Germinal center (tissue), 1 donor: ENCODE measurements at places on chromosomes 5 and 9.

DNA sequence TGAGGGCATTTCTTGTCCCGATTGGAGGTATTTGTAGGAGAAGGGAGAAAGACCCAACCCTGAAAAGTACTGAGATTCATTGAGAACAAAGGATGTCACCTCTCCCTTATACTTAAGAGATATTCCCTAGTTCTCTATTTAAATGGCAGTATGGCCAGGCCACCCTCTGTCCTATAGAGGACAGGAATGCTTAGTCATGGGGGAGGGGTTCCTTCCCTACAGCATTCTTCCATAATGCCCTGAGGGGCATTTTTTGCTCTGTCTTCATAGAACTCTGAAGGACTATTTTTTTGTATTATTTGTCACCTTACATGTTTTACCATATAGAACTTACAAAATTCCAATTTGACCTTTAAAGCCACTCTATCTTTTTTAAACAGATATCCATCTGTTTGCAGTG, 176.3 kb downstream of the TMEM161B start:
- DNase-seq: no peak

GRCh38 chr5:32511776-32512374, 67.3 kb upstream of the ZFR start:
- DNase-seq: no peak

DNA sequence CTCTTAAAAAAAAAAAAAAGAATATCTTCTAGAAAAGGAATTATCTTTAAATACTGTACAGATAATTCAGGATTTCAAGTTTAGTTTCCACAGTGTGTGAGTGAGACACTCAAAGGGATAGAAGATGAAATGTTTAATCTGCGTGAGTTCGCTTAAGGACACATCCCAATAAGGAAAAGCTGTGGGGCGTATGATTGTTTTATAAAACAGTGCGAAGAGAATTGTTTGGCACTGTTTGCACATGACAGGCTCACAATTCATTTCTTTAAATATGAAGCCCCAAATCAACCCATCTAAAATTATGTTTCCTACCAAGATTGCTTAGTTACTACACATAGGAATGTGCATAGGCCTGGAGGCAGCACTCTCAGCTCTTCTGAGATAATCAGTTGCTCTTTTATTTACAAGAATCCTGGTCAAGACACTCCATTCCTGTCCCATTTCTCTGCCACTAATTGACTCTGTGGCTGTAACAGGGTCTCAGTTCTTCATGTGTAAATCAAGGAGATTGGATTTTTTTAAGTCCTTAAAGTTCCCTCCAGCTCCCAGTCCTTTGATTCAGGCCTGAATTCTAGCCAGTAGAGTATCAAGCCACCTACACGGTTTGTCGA, 60.1 kb downstream of the BHMT start:
- DNase-seq: no peak

GRCh38 chr9:117706421-117707116, 2.4 kb downstream of the TLR4 start:
- DNase-seq: no peak

DNA sequence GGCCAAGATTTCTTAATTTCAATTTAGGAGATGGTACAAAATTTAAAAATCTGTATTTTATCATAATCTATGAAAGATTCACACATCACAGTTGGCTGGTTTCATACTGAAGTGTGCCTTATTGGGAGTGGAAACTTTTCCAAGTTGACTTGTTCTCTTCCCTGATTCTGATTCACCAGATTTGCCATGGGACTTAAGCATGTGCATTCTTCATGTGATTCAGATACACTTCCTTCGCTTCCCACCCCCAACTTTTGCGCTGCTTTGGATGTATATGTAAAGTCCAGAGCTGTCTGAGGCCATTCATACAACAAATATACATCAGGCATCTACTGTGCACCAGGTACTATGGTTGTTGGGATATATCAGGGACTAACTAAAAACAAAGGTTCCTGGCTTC, 34.4 kb downstream of the CPEB4 start:
- no peak for DNase-seq

DNA sequence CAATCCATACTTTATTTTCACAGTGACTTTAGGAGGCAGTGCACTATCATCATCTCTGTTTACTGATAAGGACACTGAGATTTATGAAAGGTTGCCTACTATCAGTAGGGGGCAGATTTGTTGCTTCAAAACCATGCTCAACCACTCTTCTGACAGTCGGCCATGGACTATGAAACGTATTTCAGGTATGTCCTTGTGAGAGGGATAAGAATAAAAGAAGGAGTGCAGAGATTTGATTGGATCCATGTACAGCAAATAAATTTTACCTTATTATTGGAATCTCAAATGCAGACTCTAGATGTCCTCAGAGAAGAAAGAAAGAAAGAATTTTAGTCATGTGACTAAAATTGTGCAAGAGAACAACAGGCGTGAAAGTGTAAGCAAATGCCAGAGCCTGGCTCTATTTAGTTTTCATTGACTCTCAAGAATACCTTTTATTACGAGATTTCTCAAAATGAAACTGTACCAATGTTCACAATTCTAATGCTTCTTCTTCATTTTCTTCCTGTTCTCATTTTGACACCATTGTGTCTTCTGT, 296.6 kb upstream of the RASA1 start:
- no peak for DNase-seq

DNA sequence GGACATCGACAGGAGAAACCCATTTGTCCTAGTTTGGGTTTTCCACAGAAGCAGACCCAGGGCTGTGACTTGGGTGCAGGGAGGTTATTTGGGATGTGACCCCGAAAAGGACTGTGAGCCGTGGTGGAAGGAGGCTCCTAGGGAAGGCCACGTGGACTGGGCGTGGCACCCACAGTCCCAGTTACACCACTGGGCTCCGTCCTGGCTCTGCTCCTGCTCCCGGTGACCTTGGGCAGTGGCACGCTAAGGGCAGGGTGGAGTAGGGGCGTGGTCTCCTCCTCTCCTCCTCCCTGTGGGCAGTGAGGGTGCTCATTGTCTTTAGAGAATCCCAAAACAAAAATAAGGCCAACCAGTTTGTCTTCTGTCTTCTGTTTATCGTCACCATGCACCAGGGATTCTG, 190.1 kb downstream of the GADD45G start:
- DNase-seq: no peak

- DNase-seq: no peak
Measured at GRCh38 chr5:135235551-135236227, 163.3 kb downstream of the MACROH2A1 start.

DNA sequence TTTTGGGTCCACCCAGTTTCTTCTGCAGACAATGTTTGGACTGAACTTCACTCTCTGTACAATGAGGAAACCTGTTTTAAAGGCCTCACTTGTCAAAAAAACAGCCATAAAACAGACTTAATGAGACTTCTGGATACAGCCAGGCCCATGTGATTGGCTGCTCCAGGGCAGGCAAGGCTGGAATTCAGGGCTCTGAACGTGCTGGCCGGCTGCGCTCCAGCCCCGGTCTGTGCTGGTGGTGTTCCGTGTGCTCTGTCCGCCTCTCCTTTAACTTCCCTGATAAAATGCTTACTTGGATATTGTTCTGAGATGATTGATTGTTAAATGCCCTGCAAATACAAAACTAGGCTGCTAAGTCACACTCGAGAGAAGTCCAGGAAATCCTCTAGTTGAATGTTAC, 131.2 kb upstream of the KLF4 start:
- no peak for DNase-seq

- DNase-seq: no peak
Measured at GRCh38 chr5:149150457-149150856, 9.2 kb downstream of the ABLIM3 start.

- DNase-seq: peak; percentile 51
Measured at GRCh38 chr5:132813599-132814502, 749 bp downstream of the SOWAHA start.

DNA sequence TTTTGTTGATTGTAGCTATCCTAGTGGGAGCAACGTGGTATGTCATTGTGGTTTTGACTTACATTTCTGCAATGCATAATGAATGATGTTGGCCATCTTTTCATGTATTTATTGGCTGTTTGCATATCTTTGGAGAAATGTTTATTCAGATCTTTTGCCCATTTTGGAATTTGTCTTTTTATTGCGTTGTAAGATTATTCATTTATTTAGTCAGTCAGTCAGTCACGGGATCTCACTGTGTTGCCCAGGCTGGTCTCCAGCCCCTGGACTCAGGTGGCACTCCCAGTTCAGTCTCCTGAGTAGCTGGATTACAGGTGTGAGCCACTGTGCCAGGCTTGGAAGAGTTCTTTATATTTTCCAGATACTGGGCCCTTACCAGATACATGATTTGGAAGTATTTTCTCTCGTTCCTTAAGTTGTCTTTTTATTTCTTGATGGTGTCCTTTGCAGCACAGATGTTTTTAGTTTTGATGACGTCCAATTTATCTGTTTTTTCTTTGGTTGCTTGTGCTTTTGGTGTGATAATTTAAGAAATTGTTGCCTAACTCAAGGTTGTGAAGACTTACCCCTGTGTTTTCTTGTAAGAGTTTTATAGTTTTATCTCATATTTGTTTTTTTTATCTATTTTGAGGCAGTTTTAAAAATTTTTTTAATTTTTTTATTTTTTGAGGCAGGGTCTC, 67.1 kb downstream of the EHMT1 start:
- DNase-seq: no peak

GRCh38 chr9:72636621-72637020, 115.2 kb downstream of the TMC1 start:
- DNase-seq: no peak

DNA sequence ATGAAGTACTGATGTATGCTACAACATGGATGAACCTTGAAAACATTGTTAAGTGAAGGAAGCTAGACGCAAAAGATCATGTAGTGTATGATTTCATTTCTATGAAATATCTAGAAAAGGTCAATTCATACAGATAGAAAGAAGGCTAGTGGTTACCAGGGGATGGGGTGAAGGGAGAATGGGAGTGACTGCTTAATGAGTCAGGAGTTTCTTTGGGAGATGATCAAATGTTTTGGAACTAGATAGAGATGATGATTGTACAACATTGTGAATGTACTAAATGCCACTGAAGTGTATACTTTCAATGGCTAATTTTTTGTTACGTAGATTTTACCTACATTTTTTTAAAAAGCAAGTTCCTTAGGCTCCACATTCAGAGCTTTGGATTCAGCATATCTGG, 14.9 kb upstream of the DELE1 start:
- DNase-seq: no peak

GRCh38 chr5:157328277-157328912, 62.5 kb downstream of the CYFIP2 start:
- peak; percentile 82 for DNase-seq

DNA sequence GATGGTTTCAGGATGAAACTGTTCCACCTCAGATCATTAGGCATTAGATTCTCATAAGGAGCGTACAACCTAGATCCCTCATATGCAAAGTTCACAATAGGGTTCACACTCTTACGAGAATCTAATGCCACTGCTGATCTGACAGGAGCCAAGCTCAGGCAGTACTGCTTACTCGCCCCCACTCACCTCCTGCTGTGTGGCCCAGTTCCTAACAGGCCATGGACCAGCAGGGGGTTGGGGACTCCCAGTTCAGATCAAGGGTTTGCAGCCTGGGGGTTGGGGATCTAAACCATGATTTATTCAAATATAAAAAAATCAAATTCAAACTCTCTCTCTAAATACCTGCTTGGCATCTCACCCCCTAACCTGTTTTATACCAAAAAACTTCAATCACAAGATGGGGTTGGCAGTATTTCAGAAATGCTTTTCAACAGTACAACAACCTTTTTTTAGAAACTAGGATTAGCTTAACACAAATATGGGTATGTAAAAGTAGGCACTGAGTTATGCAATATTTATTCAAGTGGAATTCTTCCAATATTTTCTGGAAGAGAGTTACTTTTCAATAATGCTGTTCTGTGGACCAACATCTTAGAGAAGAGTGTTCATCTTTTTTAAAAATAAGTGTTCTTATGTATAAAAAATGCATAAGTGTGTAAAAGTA, 30.1 kb upstream of the SLC12A2 start:
- no peak for DNase-seq

DNA sequence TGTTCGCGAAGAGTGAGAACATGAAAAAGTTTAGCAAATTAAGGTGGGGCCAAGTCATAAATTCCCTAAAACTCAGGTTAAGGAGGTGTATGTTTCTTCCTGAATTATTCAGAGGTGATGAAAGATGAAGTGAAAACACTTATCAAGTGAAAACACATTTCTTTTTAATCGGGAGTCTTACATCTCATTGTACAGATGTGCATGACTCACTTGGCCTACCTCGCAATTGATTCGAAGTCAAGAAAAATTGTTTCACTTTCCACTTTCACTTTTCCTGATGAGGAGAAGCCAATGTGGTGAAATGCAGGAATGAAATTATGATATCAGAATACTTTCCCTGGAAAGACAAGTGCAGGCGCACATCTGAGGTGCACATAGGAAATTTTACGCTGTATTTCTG, 78.7 kb downstream of the SLC25A46 start:
- no peak for DNase-seq

GRCh38 chr9:109323771-109324170, 2.9 kb upstream of the EPB41L4B start:
- DNase-seq: no peak
